ENCODE measurements at places on chromosomes 4 and X.

DNA sequence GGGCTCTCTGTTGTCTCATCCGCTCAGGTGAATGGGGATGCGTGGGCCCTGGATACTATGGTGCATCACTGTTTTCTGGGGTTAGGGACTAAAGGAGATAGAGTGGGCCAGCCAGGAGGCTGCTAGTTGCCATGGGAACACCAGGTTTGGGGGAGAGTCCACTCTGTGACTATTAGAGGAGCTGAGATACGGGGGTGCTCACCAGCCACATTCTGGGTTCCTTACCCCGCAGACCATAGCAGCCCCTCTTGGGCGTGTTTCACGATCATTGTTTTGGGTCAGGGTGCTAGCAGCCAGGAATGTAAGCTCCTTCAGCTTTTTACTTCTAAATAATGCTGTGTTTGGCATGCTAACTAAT lies 4.6 kb downstream of the EFNB1 start:
- no peak for DNase-seq

GRCh38 chrX:66074920-66075879 lies 35.3 kb upstream of the VSIG4 start:
- DNase-seq: no peak

DNA sequence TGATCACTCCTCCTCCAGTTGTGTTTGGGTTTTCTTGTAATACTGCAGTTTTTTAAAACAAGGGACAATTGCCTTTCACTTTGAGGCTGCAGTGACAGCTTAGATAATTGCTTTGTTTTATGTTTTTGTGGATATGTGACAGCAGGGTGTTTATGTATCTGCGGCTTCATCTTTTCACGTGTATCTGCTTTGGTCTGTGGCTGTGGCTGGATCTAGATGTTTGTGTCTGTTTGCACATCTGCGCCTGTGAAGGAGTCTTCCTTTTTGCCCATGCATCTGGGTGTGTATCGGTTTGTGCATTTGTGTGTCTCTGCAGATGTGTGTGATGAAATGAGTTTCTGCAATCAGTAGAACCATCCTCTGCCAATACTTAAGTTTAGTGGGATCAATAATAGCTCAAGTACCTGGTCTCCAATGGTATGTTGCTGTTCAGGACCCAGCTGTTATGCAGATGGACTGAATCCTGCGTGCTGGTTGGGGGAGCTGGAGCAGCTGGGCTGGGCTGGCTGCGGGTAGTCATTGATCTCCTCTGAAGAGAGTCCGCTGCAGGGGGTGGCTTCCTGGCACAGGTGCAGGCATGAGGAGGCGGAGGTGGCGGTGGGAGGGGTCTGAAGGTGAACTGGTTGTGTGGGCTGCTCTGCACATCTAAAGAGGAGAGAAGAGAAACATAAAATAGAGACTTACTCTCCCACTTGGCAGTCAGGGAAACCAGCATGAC lies 390.3 kb downstream of the SH2D1A start:
- DNase-seq: no peak

DNA sequence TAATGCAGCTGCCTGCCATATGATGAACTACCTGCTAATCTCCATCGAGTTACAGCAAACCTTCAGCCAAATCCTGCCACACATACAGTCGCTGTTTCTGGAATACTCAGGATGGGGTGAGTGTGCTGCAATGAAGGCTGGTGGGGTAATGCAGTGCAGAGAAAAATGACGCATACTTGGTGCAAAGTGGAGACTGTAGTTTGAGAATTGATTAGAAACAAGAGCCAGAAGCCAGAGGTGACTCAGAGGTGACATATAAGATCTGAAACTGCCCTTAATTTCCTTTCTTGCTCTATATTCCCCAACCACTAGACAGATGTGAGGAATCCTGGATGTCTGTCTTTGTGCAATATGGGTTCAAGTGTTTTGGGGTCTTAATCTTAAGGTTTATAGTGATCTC lies 22.0 kb downstream of the C4orf54 start:
- no peak for DNase-seq

- DNase-seq: peak; percentile 15
These were observed 51.1 kb downstream of the C4orf51 start for GRCh38 chr4:145731028-145731427.

DNA sequence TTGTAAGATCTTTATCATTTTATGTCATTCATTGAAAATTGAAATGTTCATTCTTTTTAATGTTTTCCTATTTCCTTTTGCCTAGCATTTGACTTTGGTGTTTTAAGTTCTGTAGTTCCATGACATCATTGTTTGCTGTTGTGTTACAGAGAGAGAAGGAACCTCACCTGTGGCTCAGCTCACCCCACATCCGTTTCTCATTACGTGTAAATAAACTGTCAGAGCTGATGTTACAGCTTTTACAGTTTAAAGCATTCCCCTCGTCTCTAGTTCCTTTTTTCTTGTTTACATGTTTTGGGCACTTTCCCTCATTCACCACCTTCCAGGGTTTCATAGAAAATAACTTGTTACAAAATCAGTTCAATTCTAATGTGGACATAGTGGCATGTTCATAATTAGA lies 137.2 kb downstream of the FNIP2 start:
- DNase-seq: no peak

GRCh38 chrX:72054779-72055489 lies 76.8 kb downstream of the RTL5 start:
- DNase-seq: no peak

DNA sequence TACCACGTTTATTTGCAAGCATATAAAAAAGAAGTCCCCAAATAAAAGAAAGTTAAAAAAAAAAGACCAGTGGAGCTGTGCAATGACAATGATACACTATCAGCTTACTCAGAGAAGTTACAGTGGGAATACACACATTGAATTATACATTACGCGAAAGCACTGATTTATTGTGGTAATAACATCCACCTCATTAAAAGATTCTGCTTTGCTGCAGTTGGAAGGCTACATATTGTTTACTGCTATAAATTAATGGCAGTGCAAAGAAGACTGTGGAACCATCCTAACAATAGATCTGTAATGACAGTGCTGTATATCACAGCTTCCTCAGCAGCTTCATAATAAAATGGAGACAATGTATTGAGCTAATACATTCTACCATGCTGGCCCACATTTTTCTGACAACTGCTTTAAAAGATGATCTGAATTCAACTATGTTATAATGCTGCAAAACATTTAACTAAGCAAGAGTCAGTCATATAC lies 142.5 kb upstream of the MAB21L2 start:
- no peak for DNase-seq

DNA sequence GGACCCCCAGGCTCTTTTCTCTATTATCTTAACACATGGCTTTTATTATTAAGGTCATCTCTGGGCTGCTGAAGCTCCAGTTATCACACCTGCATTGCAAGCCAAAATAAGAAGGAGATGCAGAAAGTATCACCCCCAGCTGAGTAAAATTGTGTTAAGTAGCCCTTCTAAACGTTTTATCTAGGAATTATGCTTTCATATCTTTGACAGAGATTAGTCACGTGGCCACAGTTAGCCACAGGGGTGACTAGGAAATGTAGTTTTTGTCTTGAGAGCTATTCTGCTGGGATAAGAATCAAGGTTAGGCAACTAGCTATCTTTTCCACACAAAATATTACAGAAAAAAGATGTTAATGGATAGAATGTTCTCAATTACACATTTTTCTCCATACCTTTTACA lies 102.1 kb downstream of the ANXA3 start:
- DNase-seq: no peak

DNA sequence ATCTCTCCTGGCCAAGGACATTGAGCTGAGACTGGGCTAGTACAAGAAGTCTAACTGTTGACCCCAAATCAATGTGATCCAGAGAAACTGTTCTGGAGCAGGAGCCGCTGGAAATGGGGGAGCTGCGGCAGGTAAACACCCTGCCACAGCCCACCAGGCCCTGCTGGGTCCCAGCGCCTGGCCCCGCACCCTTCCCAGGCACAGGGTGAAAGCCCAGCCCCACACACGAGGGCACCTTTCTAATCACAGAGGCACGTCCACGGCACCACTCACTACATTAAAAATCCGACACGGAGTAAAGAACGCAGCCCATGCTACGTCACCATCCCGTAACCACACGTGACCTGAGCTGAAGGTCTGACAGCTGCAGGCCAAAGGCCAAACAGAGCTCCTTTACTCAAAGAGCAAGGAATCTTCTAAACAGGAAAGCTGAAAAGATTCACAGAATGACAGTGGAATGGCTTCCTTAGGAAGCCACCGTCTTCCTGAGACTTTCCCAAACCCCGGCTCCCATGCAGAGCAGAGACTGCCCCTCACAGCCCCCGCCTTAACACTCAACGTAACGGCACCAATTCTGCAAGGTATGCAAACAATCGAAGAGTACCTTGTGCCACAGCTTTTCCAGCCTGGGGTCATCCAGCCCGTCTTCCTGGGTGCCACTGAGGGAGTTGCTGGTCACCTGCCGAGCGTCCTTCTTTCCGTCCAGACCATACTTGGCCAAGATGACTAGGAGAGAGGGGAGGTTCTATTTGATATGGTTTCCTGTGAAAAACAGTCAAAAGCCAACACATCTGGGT lies 12.6 kb downstream of the LRPAP1 start:
- DNase-seq: no peak

DNA sequence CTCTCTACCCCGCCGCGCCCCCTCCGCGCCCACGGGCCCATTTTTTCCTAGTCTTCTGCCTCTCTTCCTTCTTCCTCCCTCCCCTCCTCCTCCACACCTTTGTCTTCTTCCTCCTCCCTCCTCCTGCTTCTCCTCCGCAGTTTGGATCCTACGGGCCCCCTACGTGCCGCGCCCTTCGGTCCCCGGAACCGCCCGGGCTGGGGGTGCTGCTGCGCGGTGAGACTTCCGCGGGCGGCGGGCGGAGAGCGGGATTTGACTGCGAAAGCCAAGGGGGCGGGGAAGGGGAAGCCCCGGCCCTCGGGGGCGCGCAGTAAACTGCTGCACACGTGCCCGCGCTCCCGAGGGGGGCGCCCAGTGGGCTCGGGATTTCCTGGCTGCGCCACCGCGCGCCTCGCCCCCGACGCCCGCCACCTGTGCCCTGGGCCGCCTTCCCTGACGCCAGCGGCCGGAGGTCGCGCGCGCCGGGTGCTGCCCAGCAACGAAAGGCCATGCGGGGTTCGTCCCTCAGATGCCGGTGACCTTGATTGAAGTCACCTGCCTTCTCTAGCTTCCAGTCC lies 3.3 kb upstream of the NKX3-2 start:
- DNase-seq: no peak

GRCh38 chr4:4667622-4668081 lies 125.8 kb upstream of the STX18 start:
- DNase-seq: no peak

GRCh38 chr4:5338531-5338930 lies 287.3 kb downstream of the STK32B start:
- no peak for DNase-seq

- DNase-seq: no peak
These were observed 86.8 kb downstream of the PPP1R2C start for GRCh38 chrX:42691196-42691595.
